ENCODE measurements at places on chromosomes 1 and 21. TPM values are rescaled to one million over a fixed set of nuclear protein-coding genes. Genes with fewer than 3 reads are reported as not detected.

The KRTAP19-4 gene
- not detected for polyA plus RNA-seq

The MAPKAPK2 gene
- polyA plus RNA-seq = 80.7 TPM

The FRRS1 gene
- polyA plus RNA-seq = 8.6 TPM

The S100B gene
- 2.1 TPM for polyA plus RNA-seq

The IFI44 gene
- polyA plus RNA-seq = 17.2 TPM

The KRTAP19-1 gene
- not detected for polyA plus RNA-seq

The TEX38 gene
- 0.33 TPM for polyA plus RNA-seq

The VASH2 gene
- polyA plus RNA-seq = 21.8 TPM

The MYOM3 gene
- 23.3 TPM for polyA plus RNA-seq

The GNG5 gene
- 224 TPM for polyA plus RNA-seq

The CD164L2 gene
- 0.20 TPM for polyA plus RNA-seq

The MROH9 gene
- not detected for polyA plus RNA-seq

The TFF1 gene
- 0.78 TPM for polyA plus RNA-seq

The ZNF593OS gene
- 1.2 TPM for polyA plus RNA-seq

The CD52 gene
- polyA plus RNA-seq = 5.4 TPM

The OXCT2 gene
- 0.29 TPM for polyA plus RNA-seq

The EGLN1 gene
- 49.2 TPM for polyA plus RNA-seq

The CYP4A22 gene
- 3.3 TPM for polyA plus RNA-seq

The GPR61 gene
- 1.2 TPM for polyA plus RNA-seq

The RIMKLA gene
- 0.70 TPM for polyA plus RNA-seq

The RAB7B gene
- 3.9 TPM for polyA plus RNA-seq

The KCNK2 gene
- 2.8 TPM for polyA plus RNA-seq

The U2AF1 gene
- 36.2 TPM for polyA plus RNA-seq

The NFASC gene
- polyA plus RNA-seq = 13.5 TPM

The BSND gene
- polyA plus RNA-seq = 0.08 TPM

The RNF186 gene
- polyA plus RNA-seq = 0.34 TPM

The LCE1E gene
- not detected for polyA plus RNA-seq

The FHL3 gene
- 39.2 TPM for polyA plus RNA-seq

The KRTAP13-2 gene
- not detected for polyA plus RNA-seq

The KIF2C gene
- polyA plus RNA-seq = 29.5 TPM

The FAM177B gene
- polyA plus RNA-seq = 0.22 TPM

The C1QA gene
- 16.7 TPM for polyA plus RNA-seq

The SMIM11 gene
- 1.9 TPM for polyA plus RNA-seq

The CD5L gene
- polyA plus RNA-seq = not detected

The LELP1 gene
- polyA plus RNA-seq = not detected

The LRRN2 gene
- polyA plus RNA-seq = 11.6 TPM

Measured in left renal pelvis (tissue), 4 donors.